ENCODE measurements at places on chromosomes 6 and 20.
A peak's percentile ranks its signal among the peaks of the same experiment; 100 is the strongest.

GRCh38 chr6:44681761-44682160 is 294.3 kb downstream of the CDC5L start:
- DNase-seq, result no peak

DNA sequence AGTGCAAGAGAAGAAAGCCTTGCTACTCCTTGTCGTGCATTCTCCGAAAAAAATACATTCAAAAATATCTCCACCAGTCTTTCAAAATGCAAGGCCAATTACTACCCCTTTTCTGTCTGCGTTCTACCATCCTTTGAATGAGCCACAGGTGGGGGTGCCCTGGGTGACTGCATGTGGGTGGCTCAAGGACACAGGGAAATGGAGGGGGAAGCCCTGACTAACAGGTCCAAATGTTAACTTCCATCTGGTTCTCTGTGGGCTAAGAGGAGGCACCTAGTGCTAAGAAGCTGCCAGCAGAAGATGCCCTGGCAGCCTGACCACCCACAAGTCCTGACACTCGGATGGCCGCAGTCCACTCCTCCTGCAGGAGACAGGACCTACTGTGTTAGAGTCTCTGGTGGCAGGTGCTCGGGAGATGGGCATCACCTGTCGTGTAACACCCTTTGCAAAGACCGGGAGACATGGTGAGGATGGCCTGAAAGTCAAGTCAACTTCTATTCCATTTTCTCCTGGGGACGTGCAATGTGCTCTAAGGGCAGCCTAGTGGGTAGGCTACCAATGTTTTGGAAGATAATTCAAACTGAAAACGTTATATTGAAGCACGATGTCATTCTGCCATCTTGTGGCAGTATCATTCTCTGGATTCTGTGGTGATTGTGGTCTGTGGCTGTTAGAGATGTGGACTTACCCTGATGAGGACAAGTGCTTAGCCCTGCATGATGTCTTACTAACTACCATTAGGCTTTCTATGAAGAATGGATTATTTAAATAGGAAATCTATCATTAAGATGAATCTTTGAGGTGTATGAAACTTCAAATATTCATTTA is 27.4 kb upstream of the IGF2R start:
- DNase-seq, result peak; percentile 54

- no peak for DNase-seq
These were observed 236.1 kb downstream of the BMP2 start for GRCh38 chr20:7003598-7003997.

DNA sequence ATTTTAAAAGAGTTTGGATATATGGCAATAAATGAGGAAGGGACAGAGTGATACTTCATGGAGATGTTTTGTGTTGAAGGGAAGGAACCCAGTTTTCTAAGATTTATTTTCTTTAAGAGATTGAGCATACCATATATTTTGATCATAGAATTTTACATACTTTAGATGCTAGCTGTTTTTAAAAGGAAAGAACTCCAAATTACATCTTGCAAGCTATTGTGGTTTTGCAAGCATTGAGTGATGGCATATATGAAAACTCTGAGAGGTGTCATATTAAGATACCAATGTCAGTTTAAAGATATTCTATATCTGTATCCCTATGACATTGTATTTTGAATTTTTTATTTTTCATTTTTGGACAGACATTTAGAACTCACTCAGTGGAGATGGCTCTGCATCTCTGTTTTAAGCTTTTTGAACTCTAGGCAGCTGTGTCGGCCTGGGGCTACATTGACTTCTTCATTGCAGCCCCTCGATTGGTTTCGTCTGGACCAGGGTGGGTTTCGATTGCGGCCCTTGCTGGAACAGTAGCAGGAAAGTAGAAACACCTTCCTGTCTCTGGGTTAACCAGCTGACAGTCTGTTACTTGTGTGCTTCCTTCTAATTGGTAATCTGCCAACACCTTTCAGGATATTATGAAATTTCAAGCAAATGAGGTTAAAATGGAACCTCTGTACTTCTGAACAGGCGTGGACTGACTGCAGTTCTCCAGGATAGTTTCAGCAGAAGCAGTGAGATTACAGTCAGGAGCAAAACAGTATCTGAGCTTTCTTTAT is 14.0 kb downstream of the IGF2R start:
- DNase-seq, result peak; percentile 44

GRCh38 chr20:6583134-6583738 is 184.2 kb upstream of the BMP2 start:
- DNase-seq, result peak; percentile 53

DNA sequence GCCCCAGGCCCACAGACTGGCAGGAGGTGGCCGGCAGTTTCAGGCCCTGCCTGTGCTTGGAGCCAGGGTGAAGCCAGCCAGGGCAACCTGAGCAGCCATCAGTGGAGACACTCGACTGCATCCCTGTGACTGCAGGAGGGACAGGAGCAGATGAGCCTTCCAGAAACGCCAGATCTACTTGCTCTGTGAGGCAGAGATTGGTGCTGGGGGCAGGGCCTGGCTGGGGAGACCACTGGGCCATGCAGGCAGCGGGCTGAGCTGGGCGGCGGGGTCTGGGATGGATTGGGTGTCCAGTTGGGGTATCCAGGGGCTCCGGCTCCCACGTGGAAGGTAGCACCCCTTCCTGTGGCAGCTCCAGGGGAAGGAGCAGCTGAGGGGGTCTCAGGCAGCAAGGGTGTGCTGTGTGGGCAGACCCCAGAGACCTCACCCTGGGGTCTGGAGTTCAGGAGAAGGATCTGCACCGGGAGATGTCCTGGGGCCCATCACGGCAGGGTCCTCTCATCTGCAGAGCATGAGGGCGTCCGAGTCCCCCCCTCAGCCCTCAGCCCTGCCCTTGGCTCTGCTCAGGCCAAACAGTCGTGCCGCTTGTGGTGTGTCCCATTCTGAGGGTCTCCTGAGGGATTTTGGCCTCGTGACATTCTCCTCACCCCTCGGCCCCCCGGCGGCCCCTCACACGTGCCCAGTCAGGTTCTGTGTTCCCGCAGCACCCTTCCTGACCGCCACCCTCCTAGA is 334.9 kb downstream of the TAF4 start:
- no peak for DNase-seq

GRCh38 chr20:51369503-51369902 is 173.0 kb downstream of the NFATC2 start:
- no peak for DNase-seq

DNA sequence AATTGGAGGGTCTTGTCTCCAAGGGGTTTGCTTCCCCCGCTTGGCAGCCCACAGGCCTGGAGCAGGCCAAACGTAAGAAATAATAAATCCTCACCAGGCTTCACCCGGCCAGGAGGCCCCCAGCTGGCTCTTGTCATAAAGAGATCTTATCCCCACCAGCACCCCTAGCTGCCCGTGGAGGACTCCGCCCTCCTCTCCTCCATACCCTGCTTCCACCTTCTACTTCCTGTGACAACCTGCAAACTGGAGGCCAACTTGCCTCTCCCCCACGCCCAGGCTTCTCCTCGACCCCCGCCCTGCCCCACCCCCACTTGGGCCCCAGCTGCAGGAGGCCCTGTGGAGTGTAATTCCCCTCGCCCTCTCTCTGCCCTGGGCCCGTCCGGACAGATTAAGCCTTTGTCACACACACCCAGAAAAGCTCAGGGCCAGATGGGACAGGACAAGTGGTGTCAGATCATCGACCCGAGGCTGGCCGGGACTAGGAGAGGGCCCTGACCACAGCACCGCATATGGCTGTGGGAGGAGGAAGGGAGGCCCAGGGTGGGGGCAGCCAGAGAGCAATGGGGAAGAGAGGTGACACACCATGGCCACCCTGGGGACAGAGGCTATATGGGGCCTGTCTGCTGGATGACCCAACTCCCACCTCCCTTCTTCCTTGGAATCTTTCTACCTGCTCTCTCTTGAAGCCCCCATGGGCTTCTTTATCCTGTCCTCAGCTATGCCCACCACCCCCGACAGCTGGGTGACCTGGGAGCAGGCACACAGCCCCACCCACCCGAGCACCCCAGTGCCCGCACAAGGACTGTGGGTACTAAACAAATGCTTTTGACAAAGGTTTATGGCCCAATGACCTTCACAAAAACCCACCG is 3.9 kb downstream of the NOL4L start:
- peak; percentile 68 for DNase-seq

- peak; percentile 45 for DNase-seq
These were observed 60.4 kb downstream of the SRC start for GRCh38 chr20:37406010-37406998.

DNA sequence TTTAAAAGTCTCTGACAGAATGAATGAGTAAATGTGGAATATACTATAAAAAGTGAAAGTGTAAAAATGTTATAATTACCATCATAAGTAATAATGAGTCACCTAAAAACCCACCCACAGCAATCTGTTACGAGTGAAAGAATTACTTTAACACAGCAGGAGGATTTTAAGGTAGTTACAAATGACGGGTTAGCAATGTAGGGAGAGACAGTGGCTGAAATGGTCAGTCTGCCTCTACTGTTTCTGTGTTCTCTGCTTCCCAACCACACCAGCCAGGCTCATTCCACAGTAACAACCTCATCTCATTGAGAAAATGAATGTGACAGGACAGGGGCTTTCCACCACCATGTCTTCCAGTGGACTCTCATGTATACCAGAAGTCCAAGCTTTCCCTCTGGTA is 124.4 kb upstream of the KCNK16 start:
- DNase-seq, result no peak

DNA sequence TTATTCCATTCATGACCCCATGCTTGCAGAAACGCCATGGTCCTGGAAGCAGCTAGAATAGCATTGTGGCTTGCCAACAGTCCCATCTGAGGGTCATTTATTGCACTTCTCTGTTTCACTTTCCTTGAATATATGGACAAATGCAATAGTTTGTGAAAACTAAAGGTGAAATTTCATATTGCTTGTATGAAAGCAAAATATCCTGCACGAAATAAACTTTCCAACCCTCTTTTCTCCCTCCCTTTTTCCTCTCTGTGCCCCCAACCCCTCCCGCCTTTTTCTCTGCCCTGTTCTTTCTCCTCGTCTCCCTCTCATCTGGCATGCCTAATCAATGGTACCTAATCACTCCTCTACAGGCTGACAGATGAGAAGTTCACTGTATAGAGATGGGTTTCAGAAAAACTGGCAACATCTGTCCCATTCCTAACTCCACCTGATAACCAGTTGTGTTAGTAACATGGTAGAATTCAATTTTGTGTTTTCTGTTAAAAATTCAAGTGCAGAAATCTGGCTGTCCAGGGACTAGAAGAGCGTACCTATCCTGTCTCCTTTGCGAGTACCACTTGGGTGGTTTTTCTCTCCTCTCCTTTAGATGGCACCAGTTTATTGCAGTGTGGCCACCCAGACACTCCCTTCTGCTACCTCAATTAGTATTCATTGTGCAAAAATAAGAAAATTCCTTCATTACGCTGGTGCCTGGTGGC is 198.6 kb downstream of the FOXA2 start:
- no peak for DNase-seq

DNA sequence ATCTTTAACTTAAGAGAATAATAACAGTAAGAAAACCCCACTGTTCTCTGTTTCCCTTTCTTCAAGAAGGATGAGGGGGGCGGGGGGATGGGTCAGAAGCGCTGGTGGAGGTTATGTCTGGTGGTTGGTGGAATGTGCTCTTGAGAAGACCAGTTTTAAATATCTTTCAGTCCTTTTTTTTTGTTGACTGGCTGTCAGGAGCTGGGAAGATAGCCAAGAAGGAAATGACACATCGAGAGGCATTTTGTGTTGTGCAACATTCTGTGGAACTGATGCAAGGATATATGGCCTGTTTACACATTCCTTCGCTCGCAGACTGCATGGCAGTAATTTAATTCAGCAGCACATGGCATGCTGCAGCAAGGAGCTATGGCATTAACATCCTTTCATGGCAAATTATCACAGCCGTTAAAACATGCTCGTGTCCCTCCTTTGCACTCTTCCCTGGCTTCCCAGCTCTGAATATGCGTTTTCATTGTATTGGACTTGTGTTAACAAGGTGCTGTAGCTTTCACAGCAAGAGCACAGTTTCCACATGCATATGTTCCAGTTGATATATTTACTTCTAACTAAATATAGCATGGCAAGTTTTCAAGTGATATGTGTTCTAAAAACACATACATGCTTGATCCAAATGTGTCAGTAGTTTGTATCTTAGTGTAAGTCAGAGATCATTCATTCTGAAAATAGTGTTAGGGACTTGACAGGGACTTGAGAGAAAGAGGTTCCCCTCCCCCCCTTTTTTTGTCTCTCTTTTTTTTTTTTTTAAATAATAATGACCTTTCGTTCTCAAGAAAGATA is 68.2 kb upstream of the SUPT3H start:
- peak; percentile 91 for DNase-seq

GRCh38 chr6:132763269-132763668 is 5.6 kb upstream of the VNN2 start:
- peak; percentile 67 for DNase-seq

DNA sequence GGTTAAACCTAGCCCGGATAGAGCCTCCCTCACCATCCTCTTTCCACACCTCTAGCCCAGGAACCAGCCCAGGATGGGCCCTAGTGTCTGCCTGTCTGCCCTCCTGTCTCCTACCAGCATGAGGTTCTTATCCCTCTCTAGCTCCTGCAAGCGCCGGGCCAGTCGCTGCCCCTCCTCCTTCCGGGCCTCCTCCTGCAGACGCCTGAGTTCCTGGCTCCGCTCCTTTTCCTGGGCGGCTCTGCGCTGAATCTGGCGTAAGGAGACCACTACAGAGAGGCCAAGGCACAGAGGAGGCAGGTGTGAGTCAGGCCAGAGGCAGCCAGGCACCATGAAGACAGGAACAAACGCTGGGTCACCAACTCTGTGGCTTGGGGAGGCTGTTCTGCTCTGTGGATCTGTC is 4.3 kb upstream of the PSORS1C2 start:
- no peak for DNase-seq

- no peak for DNase-seq
These were observed 28.0 kb upstream of the ZNF217 start for GRCh38 chr20:53621482-53622246.

DNA sequence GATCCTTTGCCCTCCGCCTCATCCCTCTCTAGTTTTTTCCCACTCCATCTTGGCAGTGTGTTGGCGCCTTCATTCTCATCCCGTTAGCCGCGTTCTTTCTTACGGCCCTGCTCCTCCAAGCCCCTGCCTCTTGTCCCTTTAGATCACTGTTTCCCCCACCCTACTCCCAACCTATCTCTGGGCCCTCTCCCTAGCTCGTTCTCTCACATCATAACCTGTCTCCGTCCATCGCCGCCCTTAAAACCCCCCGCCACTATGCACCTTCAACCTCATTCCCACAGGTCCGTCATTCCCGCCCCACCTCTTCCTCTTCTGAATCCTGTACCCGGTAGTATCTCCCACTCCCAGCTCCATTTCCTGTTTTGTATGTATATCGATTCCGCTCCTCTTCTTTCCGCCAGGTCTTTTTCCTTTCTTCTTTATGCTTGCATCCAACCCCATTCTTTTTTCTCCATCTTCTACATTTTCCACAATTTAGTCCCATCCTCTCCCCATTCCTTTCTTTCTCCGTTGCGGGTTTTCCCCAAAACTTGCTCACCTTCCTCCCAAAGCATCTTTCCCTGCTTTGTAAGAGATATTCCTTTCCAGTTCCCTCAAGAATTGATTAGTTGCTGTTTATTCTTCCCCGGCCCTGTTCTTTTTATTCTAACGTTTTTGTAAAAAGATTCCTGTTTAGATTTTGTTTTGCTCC is 671 bp downstream of the EFHC1 start:
- peak; percentile 6 for DNase-seq
